ENCODE measurements at places on chromosomes 2 and 18.
A peak's percentile ranks its signal among the peaks of the same experiment; 100 is the strongest.

GRCh38 chr2:54830546-54830945 lies 107.1 kb downstream of the EML6 start:
- no peak for DNase-seq

- no peak for DNase-seq
Measured at GRCh38 chr2:60947056-60947455, 65.7 kb downstream of the REL start.

GRCh38 chr2:235553696-235554100 lies 59.9 kb downstream of the AGAP1 start:
- no peak for DNase-seq

DNA sequence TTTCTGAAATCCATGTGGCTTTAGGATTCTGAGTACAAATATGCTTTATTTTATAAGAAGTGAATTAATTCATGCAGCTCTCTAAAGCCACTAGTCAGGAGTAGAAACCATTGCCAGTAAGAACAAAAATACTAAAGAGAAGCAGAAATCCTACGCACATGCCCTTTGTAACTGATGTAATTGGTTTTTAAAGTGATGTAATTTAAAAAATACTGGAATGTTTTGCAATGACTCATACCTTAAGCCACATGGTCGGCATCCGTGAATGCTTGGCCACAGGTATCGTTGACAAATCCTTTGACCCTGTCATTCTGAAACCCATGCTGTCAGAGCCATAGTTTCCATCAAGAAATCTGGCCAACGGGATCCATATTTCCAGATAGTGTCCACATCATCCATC lies 213.3 kb downstream of the ACKR3 start:
- peak; percentile 13 for DNase-seq

DNA sequence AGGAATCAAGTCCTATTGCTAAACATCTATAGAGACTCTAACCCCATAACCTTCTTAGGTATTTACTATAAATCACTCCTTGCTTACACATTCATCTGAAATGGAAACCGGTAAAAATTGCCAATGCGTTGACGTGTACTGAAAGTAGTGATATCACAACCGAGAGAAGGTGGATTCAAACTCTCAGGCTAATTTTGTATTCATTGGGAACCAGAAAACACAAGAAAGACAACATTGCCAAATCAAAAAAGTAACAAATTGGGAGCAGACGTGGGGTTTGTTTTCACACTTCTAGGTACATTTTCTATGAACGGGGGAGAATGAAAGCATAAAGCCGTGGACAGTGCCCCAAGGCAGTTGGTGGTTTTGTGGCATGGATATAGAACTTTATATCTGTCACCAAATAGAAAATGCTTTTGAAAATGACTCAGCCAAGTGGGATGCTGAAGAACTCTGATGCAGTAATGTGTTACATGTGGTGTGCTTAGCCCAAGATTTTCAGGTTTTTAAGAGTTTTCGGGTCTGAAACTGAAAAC lies 155.1 kb upstream of the RASGRP3 start:
- peak; percentile 66 for DNase-seq

- peak; percentile 64 for DNase-seq
Measured at GRCh38 chr2:72887740-72888437, 681 bp downstream of the SPR start.

DNA sequence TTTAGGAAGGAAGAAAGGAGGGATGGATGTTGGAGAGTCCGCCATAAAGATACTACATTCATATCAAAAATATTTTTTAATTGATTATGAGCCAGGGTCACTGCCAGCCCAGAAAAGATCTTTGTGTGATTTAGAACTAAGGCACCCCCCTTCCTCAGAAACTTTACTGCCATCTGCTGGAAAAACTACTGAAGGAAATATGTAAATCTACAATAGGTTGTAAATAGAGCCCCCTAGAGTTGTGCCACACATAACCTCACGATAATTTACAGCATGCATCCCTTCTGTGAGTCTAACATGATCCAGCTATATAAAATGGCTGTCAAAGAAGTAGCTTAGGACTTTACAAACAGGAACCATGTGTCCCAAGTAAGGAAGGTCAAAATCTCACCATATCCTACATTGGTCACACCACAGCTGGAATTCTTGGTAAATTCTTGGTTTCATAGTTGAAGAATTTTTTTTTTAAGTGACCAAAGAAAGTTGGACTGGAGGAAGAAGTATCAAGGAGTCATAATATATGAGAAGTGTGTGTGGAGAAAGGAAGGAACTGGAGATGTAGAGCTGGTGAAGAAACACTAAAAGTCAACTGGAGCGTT lies 152.5 kb downstream of the CYP26B1 start:
- peak; percentile 50 for DNase-seq

- DNase-seq = peak; percentile 19
Measured at GRCh38 chr2:60934165-60934722, 52.9 kb downstream of the REL start.

- peak; percentile 82 for DNase-seq
Measured at GRCh38 chr2:42438685-42439084, 55.1 kb downstream of the KCNG3 start.

GRCh38 chr2:61962095-61962984 lies 56.9 kb downstream of the COMMD1 start:
- DNase-seq = no peak

DNA sequence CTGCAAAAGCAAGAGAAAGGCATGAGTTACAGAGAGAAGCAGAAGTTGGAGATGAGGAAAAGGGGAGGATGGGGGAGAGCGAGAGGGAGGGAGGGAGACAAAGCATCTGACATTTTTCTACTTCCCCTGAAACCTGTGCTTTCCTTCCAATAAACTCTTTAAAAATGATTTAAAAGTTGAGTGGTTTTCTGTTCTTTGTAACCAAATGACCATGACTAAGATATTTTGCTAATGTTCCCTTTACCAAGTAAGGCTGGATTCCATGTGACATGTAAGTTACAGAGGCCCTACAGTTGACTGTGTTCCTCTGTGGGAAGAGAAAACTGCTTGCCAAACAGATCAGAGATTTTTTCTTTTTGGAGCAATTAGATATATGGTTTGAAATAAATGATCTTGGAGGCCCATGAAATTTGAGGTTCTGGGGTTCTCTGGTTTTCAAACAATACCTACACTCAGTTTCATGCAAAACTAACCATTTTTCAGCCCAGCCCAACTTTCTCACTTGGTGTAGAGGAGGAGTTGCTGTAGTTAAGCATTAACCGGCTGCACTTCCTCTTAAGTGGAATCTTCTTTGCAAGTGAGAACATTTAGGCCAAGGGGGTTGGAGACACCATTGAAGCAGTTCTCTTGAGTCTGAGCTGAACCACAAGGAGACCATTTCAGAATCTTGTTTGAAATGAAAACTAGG lies 34.5 kb downstream of the INSIG2 start:
- DNase-seq = peak; percentile 64

GRCh38 chr2:143397884-143398614 lies 268.8 kb downstream of the ARHGAP15 start:
- DNase-seq = no peak

Measured in MV-4-11 (cell line).